ENCODE measurements at places on chromosomes 2 and 18.

DNA sequence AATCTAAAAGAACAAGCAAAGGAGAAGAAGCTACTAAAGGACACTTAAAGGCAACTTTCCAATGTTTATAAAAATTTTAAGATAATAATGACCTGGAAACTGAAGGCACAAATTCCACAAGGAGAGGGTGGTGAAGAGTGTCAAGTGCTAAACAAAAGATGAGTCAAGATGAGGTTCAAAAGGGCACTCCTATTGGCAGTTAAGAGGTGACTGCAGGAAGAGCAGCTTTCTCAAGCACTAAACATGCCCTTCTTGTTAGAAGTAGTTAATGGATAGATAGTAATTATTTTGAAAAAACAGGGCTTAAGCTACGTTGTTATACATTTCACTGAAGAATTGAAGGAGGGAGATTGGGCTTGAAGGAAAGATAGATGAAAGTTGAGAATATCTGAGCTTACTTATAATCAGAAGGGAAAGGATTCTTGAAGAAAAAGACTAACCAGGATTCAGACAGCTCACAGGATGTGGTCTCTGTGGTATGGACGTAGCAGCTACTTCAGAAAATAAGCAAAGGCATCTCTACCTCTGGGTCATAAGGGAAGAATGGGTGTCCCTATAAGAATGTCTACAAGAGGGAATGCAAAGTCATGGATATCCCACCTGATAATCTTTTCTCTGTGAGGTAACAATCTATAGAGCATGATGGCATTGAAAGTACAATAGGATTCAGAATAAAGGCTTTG, 454.7 kb upstream of the SLC39A10 start:
- DNase-seq, result no peak

GRCh38 chr2:99450199-99450598, 39.6 kb downstream of the REV1 start:
- no peak for DNase-seq

DNA sequence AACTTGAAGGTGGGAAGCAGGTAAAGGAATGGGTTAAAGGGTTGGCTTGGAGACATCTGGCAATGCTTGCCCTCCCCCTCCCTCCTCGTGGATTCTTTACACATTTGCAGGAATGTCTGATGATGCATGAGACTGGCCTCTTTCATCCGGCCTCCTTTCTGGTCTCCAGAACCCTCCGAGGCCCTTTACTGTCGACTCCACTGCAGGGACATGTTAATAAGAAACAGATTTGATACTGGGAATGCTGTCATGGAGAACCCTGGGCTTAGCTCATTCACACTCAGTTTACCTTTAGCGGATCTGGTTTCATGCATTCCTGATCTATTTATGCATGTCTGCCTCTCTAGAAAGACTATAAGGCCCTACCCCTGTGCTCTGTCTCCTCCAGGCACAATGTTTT, 238.7 kb downstream of the TGIF1 start:
- no peak for DNase-seq

GRCh38 chr2:172693529-172694455, 41.9 kb upstream of the RAPGEF4 start:
- DNase-seq, result peak; percentile 63

GRCh38 chr18:13530033-13530878, 196.1 kb downstream of the FAM210A start:
- DNase-seq, result no peak

DNA sequence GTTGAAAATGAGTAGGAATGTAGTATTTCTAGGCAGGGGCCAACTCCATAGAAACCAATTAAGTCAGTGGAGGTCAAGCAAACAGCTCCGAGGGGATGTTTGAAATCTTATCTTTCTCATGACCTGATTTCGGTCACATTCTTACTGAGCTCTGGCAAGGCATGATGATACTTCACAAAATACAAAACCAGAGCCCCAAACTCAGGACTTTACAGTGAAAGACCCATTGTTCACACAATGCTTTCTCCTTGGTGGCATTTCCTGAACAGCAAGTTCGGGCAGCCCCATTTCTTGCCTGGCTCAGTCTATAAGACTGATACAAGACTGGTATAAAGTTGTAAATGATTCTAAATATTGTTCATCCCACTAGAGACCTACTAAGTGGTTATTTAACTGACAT, 53.3 kb downstream of the LAMA1 start:
- DNase-seq, result no peak

DNA sequence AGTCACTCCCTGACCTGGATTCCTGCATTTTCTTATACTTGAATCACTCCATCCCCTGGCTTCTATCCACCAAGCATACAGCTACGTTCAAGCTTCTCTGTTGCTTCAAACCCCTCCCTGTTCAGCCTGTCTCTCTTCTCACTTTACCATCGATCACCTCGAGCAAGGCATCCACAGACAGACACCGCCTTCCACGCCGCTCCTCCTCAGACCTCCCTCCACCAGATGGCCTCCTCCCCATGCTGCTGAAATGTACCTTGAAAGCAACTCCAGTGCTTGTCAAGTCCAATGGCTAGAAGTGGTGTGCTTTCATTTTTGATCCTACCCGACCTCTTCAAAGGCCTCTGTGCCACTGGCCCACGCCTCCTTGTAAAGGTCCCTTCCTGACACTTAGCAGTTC, 131.3 kb upstream of the ACAA2 start:
- DNase-seq, result no peak

DNA sequence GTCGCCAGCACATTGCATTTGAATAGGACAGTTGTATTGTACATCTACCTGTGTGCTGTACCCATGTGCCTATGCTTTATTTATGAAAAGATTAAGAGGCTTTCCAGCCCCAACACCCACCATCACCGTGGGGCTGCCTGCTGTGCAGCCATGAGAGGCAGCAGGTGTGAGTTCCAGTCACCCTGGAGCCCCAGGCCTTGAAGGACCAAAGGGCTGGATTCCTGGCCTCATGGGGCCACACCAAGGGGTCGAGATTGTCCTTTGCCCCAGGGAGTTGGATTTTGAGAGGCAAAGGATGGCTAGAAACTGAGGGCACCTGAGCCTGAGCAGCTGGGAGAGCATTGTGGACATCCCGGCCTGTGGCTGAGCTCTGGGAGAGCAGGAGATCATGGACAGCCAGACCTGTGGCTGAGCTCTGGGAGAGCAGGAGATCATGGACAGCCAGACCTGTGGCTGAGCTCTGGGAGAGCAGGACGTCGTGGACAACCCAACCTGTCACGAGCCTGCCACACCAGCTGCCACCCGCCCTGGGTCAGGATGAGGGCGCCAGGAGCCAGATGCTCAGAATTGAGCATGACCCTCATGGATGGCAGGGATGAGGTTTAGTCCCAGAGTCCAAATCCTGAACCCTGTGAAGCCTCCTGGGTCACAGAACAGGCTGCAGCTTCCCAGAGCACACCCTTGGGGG, 182.5 kb upstream of the RAB6C start:
- no peak for DNase-seq

- DNase-seq, result no peak
Measured at GRCh38 chr2:32129086-32129485, 36.6 kb upstream of the SLC30A6 start.

- DNase-seq, result no peak
Measured at GRCh38 chr18:62525608-62526007, 2.8 kb downstream of the ZCCHC2 start.

GRCh38 chr2:142040556-142040955, 90.3 kb downstream of the LRP1B start:
- DNase-seq, result no peak

GRCh38 chr18:8142932-8143331, 466.3 kb upstream of the RAB12 start:
- DNase-seq, result no peak

GRCh38 chr2:117587310-117587709, 227.2 kb upstream of the DDX18 start:
- DNase-seq, result no peak

- DNase-seq, result no peak
Measured at GRCh38 chr18:43952398-43952797, 675.1 kb upstream of the SYT4 start.

GRCh38 chr2:11681722-11682589, 12.0 kb upstream of the NTSR2 start:
- DNase-seq, result no peak

GRCh38 chr2:69961496-69961895, at the start of gene ASPRV1:
TSS of gene ASPRV1 (minus strand) at chr2:69961631. CDS start at chr2:69961436, 195 bp downstream.
- DNase-seq, result no peak

DNA sequence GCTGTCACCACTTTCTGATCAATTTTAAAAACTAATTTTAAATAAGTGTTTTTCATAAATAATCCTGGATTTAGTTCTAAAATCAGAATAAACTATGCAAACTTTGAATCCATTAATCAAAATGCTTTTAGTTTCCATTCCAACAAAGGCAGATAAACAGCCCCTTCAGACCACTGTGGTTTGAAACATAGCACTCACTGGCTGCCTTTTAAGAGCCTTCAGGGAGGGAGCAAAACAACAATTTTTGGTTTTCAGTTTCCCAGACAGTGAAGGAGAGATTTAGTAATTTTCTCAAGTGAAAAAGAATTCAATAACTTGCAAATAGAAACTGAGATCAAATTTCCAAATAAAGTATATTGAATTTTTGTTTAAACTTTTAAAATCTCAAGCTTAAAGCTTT, 46.1 kb downstream of the CDK15 start:
- no peak for DNase-seq

DNA sequence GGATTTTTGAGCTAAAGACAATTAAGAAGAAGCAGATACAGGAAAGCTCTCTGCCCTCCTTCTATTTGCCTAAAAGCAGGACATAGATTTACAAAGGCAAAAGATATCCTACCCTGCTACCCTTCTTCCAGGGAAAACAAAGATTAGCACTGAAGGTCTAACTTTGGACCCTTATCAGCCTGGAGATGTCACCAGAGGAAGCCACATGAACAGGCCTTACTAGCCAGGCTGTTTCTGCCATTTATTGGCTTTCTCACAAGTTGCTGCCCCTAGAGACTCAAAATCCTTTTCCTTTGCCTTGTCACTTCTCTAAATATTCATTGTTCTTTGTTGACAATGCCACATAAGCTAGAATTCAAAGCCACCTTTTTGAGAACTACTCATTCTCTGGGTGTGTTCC, 147.3 kb downstream of the B3GNT2 start:
- DNase-seq, result no peak

DNA sequence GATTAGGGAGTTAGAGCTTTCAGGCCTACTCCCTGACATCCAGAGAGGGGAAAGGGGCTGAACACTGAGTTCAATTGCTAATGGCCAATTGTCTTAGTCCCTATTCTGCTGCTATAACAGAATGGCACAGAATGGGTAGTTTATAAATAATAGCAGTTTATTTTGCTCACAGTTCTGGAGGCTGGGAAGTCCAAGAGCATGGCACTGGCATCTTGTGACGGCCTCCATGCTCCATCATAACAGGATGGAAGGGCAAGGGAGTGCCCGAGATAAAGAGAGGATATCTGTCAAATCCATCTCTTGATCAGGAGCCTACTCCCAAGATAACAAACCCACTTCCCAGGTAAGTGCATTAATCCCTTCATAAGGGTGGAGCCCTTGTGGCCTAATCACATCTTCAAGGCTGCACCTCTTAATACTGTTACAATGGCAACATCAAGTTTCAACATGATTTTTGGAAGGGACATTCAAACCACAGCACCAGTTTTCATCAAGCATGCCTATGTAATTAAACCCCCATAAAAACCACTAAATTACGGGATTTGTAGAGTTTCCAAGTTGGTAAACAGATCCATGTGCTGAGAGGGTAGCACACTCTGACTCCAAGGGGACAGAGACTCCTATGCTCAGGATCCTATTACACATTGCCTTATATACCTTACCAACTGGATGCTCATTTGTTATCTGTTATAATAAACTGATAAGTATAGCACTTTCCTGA, 44.6 kb downstream of the BAZ2B start:
- DNase-seq, result no peak

- peak; percentile 76 for DNase-seq
Measured at GRCh38 chr2:26196683-26197418, 24.0 kb downstream of the GAREM2 start.

- no peak for DNase-seq
Measured at GRCh38 chr2:58180635-58181034, 60.5 kb downstream of the FANCL start.

DNA sequence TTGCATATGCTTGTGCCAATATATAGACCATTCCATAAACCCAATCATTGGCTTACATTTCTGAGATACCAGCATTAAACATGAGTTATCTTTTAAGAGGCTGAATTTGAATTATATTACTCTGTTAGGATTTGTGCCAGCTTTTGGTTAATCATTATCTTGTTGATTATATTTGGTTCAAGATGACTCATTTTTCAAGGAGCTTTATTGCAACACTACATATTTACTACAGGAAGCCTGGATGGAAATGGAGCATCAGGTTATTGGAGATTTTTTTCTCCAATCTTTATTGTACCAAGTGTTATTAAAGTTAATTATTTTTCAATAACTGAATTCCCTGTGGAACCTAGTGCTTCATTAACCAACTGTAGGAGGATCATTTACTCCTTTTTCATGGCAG, 26.4 kb downstream of the EML4 start:
- no peak for DNase-seq

GRCh38 chr2:164967781-164968228, 12.5 kb upstream of the SLC38A11 start:
- DNase-seq, result no peak

DNA sequence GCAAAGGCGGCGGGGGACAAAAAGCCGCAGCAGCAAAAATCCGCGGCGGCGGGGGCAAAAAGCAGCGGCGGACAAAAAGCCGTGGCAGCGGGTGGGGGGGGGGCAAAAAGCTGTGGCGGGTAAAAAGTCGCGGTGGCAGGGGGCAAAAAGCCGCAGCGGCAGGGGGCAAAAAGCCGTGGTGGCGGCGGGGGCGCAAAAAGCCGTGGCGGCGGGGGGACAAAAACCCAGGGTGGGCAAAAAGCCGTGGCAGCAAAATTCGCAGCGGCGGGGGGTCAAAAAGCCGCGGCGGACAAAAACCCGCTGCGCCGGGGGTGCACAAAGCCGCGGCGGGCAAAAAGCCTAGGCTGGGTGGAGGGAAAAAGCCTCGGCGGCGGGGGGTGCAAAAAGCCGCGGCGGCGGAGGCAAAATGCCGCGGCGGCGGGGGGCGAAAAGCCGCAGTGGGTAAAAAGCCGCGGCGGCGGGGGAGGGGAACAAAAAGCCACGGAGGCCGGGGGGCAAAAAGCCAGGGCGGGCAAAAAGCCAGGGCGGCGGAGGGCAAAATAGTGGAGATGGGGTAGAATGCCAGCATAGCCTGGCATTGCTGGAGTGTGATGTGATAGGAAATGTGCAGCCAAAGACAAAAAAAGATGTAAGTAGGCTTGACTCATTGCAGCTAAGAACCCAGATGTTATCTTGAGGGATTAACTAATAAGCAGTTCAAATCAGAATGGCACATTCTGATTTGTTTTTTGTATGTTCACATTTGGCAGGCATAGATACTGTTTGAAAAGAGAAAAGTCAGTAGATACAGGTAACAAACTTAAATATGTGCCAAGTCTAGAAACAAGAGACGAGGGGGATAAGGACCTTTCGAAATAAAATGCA, 1076.3 kb downstream of the RPIA start:
- no peak for DNase-seq

DNA sequence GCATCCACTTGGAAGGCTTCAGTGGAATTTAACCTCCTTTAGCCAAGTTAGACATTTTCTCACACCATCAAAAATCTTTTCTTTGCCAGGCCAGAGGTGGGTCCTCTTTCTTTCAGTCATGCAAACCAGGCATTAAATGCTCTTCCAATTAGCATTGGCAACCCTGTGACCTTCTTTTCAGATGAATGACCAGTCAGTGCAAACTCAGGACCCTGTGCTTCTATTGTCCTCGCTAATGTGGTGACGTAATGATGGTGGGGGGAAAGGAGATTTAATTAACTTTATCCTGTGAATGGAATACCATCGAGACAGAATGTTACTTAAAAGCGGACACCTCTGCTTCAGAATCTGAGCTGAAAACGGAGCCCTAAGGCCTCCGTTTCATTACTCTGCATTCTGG, 23.2 kb upstream of the STPG4 start:
- DNase-seq, result no peak

GRCh38 chr18:56235481-56236013, 402.8 kb downstream of the TXNL1 start:
- no peak for DNase-seq

All from suppressor macrophage treated with lipopolysaccharide for 4 hours (primary cell).